NCI-H446 (cell line): ENCODE measurements at places on chromosomes 1 and 21.

- no peak for DNase-seq
Measured at GRCh38 chr1:224300346-224300745, 29.6 kb downstream of the NVL start.

GRCh38 chr1:233465745-233466343 is 138.3 kb downstream of the MAP3K21 start:
- no peak for DNase-seq

- no peak for DNase-seq
Measured at GRCh38 chr1:227942716-227943261, 4.9 kb downstream of the WNT9A start.

GRCh38 chr1:68344208-68344607 is 105.5 kb downstream of the RPE65 start:
- no peak for DNase-seq

DNA sequence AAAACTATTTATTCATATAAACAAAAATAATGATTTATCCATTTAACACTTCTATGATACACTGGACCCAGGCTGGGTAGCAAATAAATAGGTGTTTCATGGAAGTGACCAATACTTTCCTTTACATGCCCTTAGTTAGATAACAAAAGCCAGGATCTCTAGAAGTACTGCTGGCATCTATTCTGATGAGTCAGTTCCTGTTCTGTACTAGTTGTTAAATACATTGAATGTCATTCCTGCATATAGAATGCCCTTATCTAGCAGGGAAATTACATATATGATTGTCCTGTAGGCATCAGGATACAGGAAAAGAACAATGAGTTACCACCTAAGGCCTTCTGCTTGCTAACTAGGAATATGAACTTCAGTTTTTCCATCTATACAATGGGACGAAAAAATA is 130.8 kb downstream of the HFM1 start:
- no peak for DNase-seq

DNA sequence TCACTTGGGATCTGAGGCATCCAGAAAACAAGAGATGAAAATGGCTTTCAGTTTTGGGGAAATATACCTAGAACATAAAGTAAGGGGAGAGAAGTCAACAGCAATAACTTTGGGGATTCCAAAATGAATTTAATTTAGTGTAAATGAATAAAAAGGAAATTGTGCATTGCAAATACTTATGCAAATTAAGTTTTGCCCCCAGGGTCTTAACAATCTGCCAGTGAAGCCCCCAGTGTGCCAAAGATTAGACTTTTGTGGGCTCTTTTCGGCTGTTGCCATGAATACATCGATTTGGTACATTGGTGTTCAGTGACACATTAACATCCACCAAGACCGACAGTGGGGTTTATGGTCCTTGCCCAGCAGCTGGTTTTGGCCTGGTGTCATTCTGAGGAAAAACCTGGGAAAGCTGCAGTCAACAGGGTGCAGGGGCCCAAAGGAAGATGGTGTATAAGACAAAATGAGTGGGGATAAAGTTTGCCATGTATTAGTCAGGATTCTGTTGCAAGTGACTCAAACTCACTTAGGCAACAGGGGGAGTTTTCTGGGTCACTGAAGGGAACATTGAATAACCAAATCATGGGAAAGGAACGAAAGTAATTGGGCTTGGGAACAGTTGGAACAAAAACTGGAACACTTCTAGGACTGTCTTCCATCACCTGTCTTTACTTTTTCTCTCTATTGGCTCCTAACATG is 30.2 kb upstream of the IGSF3 start:
- DNase-seq = no peak

- DNase-seq = no peak
Measured at GRCh38 chr1:2639607-2640521, 7.0 kb upstream of the MMEL1 start.

DNA sequence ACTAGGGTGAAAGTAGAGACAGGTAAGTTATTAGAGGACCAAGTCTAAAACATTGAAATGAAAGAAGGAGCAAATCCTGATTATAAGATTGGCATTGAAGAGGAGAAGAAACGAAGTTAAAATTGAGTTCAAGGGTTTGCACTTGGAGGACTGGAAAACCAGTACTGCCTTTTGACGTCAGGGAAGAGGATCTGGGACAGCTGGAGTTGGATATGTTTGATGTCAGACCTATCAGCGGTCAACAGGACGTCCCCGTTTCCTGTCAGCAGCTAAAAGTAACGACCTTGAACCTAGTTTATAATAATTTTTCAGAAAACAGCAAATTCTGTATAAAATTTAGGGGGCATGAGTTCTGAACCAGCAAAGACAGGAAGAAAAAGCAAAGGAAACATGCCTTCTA is 1.2 kb upstream of the NID1 start:
- no peak for DNase-seq

GRCh38 chr1:20124456-20125057 is 5.2 kb upstream of the PLA2G2D start:
- DNase-seq = no peak

GRCh38 chr21:43854773-43855633 is 10.0 kb upstream of the AGPAT3 start:
- DNase-seq = no peak

GRCh38 chr1:151728151-151729054 is 7.1 kb downstream of the RIIAD1 start:
- peak; percentile 93 for DNase-seq

DNA sequence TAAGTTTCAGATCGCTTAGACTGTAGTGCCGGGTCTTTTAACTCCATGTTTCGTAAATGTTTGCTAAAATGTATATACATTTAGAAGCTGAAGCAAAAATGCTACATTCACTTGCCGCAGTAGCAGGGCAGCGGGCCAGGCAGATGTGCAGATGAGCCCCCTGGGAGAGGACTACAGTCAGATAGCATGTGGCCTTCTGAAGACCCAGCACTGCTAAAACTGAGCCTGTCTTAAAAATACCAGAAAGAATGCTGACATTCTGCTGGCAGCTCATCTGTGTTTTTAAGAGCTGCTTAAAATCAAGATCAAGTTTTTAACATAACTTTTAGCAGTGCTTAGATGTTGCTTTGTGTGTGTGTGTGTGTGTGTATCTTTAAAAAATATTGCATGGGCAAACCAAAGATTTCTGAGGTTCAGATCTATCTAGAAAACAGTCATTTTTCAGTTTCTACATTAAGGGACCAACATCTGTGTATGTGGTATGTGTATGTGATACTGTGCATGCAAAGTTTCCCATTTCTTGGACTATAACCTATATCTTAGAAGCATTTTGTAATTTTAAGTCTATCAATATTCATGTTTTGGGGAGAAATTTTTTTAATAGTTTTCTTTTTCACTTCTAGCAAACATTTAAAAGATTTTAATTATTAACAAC is 31.7 kb downstream of the CHRM3 start:
- DNase-seq = no peak

- DNase-seq = no peak
Measured at GRCh38 chr1:156257711-156258110, 9.9 kb upstream of the PAQR6 start.

DNA sequence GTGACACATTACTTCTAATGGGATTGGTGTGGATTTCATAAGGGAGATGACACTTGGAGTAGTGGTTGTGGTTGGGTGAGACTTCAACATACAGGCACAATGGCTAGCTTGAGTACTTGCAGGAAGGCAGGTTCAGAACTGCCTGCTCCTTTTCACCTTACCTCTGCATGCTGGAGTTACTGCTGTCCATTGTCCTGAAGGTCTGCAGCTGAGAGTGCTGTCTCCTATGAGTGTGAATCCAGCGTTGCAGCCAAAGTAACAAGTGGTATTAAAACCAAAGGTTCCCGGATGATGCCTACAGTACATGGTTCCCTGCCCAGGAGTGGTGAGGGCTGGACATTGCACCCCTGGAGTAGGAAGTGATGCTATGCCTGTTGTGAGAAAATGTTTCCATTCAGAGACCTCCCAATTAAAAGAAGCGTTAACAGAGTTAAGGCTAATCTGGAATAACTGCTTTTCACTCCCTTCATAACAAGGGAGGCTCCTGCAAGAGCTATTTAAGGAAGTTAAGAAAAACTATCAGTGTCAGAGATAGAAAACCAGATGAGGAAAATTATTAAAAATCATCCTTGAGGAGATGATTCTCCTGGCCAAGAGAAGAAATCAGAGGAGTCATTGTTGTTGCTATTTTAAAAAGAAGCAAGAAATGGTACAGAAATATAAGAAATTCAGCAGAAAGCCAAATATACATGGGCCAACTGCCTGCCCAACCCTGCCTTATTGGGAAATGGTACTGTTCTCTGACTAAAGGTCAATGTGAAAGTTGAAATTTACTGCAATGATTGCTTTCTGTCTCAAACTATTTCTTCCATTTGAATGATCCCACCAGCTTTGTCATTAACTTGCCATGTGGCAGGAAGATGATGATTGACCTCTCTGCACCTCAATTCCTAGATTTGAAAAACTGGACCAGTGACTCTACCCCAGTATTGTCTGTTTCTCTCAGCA is 9.8 kb upstream of the F5 start:
- DNase-seq = no peak

- no peak for DNase-seq
Measured at GRCh38 chr1:5747426-5748285, 244.6 kb downstream of the NPHP4 start.

DNA sequence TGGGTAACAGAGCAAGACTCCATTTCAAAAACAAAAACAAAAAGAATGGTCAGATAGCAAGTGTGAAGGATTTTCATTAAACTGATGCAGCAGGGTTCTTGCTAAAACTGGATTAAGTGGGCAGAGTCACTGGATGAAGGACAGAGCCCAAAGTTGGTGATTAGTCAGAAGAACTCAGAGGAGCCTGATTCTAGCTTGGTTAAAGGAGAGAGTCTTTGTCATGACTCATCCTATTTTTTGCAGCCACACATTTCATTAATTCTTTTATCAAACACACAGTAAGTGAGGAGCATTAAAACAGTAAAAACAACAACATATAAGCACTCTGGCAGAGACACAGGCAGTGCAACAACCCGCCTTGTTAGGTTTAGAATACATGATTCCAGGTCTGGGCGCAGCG is 56.0 kb upstream of the EDARADD start:
- DNase-seq = no peak

- no peak for DNase-seq
Measured at GRCh38 chr1:33272930-33273329, 16.6 kb downstream of the ZNF362 start.

GRCh38 chr1:23616292-23616824 is 57.1 kb upstream of the ID3 start:
- DNase-seq = no peak

DNA sequence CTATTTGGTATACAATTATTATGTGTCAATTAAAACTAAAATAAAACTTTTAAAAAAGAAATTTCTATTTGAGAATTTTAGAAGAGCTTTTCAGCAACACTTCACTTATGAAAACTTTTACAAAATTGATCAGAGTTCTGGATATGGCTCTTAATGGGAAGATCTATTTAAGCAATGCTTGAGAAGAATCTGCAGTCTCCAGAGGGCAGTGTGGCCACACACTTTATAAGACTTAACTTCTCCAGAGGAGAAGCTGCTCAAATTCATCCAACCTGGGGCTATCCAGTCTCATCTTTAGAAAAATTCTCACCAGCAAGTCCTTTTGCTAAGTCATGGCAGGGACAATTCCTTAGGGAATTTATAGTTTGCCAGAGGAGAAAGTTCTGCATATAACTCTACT is 25.2 kb upstream of the AGO1 start:
- peak; percentile 21 for DNase-seq

DNA sequence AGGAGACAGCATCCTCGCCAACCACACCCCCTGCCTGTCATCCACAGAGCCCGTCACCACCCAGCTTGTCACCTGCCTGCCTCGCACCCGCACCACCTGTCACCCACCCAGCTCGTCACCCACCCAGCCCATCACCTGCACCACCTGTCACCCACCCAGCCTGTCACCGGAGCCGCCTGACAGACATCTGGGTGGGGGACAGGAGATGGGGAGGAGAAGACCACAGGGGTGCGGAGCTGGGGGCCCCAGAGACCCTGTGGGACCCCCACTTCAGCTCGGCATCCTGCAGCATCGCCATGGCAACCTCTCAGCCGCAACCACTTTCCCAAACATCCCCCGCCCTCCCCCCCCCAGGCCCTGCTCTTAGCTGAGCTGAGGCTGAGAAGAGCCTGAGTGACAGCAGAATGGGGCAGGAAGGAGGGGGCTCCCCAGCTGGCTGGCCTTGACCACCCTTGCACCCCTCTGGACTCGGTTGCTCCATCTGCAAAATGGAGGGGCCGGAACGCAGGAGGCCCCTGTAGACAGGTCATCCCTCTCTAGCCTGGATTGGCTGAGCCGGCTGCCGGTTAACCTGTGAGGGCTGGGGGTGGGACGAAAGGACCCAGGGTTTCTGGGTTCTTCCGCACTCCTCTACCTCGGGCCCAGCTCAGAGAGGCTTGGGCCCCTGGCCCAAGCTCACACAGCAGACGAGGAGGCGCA is 11.6 kb downstream of the AHDC1 start:
- DNase-seq = no peak

DNA sequence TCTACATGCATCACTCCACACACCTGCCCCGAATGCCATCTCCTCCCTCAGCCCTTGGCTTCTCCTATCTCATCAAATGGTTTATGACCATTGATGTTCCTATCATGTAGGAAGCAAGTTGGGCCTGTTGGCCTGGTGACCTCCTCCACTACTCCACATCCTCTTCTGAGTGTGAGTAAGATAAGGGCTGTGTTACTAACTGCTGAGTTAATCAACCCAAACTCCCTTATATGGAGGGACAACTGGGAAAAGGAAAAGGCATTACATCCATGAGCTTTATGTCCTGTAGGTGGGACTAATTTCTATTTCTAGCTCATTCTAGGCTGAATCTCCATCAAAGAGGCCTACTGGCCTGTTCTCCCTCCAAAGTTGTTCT is 57.6 kb downstream of the WLS start:
- DNase-seq = no peak

DNA sequence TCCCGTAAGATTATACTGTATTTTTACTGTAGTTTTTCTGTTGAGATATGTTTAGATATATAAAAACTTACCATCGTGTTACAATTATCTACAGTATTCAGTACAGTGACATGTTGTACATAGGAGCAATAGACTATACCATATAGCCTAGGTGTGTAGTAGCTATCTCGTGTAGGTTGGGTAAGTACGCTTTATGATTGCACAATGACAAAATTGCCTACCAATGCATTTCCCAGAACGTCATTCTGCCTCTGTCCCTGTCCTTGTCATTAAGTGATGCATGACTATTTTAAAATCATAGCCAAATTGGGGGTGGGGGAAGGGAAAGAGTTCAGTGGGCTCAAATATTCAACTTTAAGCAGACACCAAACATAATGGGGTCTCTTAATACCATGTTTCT is 233.8 kb upstream of the TMEM51 start:
- no peak for DNase-seq

GRCh38 chr1:167690053-167690452 is 31.7 kb upstream of the MPZL1 start:
- DNase-seq = no peak

- no peak for DNase-seq
Measured at GRCh38 chr1:81978945-81979344, 178.2 kb downstream of the ADGRL2 start.

- no peak for DNase-seq
Measured at GRCh38 chr21:42269386-42269785, 45.8 kb downstream of the TFF3 start.

- DNase-seq = no peak
Measured at GRCh38 chr1:211318576-211319280, 7.9 kb upstream of the TRAF5 start.
